ENCODE measurements at places on chromosomes 16 and 17.
A peak's percentile ranks its signal among the peaks of the same experiment; 100 is the strongest.

DNA sequence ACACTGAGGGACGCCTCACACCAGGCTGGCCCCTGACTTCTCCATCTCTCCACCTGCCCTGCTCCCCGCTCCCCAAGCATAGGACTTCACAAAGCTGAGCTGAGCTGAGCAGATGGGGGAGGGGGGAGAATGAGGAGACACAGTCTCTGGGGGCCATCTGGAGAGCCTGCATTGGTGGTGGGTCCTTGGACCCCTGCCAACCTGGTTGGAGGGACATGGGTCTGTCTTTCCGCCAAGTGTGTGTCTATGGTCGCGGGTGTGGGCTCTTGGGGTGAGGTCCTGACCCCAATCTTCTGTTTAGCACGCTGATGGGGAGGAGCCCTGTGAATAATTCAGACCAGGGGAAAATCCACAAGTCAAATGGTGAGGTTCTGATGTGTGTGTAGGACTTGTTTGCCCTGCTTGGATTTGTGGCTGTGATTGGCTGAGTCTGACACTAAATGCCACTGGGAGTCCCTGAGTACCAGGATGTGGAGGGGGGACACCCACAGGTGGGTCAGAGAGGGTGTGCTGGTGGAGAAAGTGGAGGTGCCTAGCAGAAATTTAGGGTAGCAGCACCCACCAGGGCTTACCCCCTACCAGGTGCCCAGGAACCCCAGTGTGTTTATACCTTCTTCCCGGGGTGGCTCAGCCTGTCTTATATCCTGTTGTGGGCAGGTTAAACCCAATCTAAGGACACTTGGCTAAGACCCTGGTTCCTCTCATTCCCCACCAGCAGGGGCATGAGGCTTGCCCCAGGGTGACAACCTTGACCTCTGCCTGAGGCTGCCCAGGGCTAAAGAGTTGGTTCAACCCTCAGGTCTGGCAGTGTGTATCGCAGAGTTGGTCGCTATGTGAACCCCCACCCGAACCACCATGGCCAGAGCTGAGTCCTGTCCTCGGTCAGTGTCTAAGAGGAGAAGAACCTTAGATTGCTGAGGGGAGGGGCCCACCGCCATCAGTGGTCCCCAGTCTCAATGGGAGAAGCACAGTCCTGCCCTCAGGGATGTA is 2.1 kb downstream of the FMNL1 start:
- no peak for DNase-seq

DNA sequence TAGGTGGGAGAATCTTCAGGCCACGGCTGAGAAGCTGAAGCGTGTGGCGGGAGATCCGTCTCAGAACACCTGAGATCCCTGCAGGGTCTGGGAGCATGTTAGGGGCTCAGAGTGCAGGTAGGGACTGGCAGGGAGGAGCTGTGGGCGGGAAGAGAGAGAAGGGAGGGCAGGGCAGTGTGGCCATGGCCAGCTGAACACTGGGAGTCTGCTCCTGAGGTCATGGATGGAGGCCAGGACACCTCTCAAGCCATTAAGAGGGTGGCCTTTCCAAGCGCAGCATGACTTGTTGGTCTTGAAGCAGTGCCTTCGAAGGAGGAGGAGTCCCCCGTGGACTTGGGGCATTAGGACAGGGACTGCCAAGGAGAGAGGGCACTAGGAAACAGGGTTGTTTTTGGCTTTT is 23.7 kb downstream of the NAA60 start:
- no peak for DNase-seq

DNA sequence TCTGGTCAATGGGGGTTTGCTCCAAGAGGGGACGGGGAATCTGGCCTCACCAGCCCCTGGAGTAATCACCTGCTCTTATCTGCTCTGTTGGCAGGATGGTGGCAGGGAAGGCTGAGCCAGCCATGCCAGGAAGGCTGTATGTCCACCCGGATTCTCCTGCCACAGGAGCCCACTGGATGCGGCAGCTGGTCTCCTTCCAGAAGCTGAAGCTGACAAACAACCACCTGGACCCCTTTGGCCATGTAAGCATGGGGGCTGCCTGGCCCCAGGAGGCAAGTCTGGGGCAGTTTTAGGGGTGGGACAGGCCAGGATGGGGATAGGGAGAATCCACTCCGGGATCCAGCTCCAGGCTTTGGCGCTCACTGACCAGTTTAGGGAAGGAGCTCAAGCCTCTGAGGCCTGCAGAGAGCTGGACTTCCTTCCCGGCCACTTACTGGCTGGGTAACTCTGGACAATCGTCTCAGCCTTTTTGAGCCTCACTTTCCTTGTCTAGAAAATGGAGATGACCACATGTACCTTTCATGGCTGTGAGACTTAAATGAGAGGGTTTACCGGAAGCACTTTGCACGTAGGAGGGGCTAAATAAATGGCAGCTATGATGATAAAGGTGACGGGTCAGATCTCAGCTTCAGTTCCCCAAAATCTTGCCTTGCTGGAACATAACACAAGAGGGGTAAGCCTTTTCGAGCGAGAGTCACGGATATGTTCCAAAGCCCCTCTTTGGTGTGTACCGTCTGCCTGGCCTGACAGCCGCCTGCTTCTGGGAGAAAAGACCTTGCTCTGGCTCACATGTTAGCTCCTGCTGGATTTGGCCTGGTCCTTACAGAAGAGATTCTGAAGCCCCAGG is 15.4 kb downstream of the TBX4 start:
- peak; percentile 59 for DNase-seq

GRCh38 chr17:18245038-18245776 is 13.3 kb downstream of the FLII start:
- DNase-seq: no peak

DNA sequence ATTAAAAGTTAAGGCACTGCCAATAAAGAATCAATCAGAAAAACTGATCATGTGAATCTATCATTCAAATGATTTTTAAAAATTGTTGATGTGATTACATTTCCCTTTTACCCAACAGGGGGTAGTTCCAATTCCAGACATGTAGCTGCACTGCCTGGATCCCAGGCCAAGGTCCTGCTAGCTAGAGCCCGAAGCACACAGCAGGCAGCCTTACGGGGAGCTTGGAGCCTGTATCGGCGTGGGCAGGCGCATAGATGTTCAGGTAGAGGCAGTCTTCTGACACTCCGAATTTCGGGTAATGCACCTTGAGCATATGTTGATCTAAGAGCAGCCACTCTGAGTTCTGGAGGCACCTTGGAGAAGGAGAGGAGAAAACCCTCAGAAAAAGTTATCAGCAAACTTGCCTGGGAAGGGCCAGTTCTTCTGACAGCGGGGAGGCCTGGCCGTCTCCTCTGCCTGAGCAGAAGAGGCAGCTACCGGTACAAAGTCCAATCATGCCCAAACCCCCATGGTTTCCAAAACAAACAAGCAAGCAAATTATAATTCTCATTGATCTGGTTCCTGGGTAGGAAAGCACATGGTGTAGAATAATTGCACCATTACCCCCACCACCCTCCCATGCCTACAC is 3.6 kb downstream of the CES5A start:
- no peak for DNase-seq

- no peak for DNase-seq
Measured at GRCh38 chr17:1100382-1100781, 79.4 kb downstream of the ABR start.

- DNase-seq: no peak
Measured at GRCh38 chr16:11109566-11109965, 146.4 kb downstream of the SOCS1 start.

GRCh38 chr16:4365014-4365406 is 6.6 kb upstream of the VASN start:
- no peak for DNase-seq

DNA sequence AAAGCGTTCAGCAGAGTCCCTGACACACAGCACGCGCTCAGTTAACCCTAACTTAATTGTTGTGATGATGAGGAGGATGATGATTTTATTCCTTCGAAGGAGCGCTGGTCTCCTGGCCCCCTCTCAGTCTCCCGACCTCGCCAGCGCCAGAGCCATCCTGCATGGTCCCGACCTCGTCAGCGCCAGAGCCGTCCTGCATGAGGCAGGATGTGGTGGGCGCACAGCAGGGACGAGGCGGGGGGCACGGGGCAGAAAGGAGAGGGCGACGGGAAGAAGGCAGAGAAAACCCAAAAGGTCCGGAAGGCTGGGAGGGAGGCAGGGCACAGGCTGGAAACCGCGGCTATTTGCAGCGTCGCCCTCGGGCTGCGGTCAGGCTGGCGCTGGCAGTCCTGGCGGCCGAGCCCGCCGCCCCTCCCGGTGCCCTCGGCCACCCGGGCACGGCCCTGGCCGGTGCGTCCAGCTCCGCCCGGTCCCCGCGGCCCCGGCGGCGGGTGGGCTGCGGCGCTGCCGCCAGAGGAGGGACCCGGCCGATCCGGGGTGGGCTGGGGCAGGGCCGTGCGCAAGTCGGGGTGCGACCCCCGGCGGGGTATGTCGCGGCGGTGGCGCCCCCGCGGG is 3.0 kb upstream of the TAC4 start:
- DNase-seq: peak; percentile 21

DNA sequence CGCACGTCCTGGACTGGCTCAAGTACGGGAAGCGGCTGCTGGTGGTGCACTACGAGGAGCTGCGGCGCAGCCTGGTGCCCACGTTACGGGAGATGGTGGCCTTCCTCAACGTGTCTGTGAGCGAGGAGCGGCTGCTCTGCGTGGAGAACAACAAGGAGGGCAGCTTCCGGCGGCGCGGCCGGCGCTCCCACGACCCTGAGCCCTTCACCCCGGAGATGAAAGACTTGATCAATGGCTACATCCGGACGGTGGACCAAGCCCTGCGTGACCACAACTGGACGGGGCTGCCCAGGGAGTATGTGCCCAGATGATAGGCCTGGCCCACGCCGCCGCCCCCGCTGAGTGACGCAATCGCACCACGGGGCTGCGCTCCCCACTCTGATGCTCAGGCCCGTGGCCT is 50.2 kb downstream of the WSCD1 start:
- DNase-seq: no peak

- no peak for DNase-seq
Measured at GRCh38 chr17:58156839-58157803, 8.9 kb downstream of the OR4D1 start.

- no peak for DNase-seq
Measured at GRCh38 chr17:45334231-45334630, 17.4 kb upstream of the MAP3K14 start.

DNA sequence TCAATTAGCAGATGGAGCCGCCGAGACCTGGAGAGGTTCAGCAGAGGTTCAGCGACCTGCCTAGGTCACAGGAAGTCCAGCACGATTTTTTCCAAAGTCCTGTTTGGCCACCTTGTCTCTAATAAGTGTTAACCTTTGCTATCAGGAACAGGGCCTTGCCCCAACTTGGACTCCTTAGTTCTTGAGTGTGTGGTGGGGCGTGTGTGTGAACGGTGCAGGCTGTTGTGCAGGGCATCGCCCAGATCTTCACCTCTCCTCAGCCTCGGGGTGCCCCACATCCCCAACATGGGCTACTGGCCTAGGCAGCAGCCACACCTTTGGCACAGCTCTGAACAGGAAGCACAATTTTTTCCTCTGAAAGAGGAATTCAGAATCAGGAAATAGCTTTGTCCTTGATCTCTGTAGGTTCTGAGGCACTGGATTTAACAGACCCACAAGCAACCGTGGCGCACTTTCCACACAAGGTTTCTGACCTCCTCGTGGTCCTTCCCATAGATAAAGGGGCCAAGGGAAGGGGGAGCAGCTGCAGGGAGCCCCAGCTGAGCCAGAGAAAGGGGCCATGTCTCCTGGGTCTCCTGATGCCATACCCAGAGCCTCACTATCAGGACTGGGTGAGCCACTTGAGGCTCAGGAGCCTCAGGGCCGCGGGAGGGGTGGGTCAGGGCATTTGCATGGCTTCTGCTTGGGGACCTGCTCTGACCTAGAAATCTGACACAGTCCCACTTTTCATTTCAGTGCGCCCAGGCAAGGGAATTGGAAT is 10.4 kb downstream of the MPRIP start:
- DNase-seq: no peak

GRCh38 chr17:27269201-27269600 is 24.7 kb upstream of the WSB1 start:
- DNase-seq: no peak

DNA sequence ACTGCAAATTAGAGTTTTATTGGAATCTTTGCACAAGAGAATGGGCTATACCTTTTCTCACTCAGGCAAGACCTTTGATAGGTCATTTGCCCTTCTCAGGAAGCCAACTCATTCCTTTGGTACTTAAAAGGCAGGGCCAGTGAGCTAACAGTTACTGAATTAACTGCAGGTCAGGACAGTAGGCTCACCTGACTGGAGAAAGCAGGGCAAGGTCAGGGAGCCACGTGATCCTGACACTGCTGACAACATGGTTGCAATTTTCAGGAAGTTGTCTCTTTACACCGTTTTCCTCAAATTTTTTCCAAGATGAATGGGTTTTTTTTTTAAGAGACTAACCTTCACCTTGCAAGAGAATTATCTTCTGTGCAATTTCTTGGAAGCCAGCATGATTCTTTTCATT is 21.1 kb downstream of the CPSF4L start:
- DNase-seq: peak; percentile 24

DNA sequence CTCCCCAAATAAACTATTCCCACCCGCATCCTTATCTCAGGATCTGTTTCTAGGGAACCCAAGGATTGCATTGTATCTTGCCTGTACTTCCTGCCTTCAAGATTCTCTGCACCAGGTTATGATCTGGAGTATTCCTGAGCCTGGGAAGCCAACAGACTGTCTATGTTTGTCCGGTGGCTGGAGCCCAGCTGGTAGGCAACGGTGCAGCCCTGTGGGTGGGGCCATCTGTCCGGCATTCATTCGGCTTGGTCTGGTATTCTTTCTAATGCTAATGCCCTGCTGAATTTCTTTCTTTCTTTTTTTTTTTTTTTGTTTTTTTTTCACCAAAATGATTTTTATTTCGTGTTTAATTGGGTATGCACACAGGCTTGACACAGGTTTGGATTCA is 20.7 kb upstream of the TVP23A start:
- no peak for DNase-seq

DNA sequence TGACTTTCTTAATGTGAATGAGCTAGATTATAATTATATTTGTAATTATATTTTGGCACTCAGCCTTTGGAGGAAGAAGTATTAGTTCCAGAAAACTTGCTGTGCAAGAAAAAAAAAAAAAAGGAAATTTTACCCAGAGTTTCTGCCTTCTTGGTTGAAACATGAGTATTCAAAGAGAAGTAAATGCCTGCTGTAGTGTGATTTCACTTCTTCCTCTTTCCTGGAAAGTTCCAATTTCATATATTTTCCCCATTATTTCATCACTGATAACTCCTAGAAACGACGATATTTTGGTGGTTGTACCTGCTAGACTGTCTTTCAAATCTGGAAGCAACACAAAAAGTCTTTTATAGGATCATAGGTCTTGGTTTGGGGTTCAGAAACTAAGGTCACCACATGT is 20.4 kb upstream of the MPHOSPH6 start:
- DNase-seq: no peak

- DNase-seq: no peak
Measured at GRCh38 chr17:42527932-42528331, 8.1 kb upstream of the NAGLU start.

DNA sequence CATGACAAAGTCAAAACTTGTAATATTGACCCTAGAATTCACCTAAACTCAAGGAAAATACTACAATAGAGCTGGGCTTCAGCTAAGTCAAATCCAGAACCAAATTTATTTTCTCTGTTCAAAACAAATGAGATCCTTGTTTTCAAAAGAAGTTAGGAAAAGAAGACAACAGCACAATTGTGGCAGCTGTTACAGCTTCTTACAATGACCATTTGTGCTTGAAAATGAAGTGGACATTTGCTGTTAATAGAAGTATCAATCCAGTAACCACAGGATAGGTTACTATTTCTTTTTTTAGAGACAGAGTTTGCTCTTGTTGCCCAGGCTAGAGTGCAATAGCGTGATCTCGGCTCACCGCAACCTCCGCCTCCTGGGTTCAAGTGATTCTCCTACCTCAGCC is 44.4 kb downstream of the APPBP2 start:
- DNase-seq: no peak

Measured in PC-3 (cell line).